ENCODE measurements at places on chromosomes 12 and 14.

DNA sequence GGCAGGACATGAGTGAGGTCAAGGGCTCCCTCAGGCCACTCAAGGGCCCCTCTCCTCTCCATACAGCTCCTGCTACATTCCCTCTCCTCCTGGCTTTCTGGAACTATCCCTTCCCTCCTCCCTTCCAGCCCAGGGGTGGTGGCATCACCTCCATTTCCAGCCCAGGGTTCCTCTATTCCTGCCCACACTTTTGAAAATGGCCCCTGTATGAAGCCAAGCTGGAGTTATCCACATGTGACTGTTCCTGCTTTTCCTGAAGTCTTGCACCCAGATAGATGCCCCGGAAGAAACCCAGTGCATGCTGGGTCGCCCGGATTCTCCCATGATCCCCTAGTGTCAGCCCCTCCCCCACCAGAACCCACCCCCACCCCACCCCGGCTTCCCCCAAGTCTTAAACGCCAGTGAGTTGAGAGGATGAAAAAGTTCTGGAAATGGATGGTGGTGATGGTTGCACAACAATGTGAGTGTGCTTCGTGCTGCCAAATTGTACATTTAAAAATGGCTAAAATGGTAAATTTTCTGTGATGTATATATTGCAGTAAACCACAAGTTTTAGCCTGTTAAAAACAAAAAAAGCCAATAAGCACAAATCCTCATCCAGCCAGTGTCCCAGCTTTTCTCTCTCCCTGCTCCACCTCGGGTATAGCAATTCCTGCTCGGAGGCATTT is 136.9 kb downstream of the SCARB1 start:
- no peak for DNase-seq

GRCh38 chr12:104345234-104346066 is 41.9 kb downstream of the EID3 start:
- no peak for DNase-seq

- DNase-seq = no peak
These were observed 33.4 kb upstream of the SYNDIG1L start for GRCh38 chr14:74459289-74459946.

- no peak for DNase-seq
These were observed 2.9 kb downstream of the SMARCD1 start for GRCh38 chr12:50087995-50088394.

- DNase-seq = no peak
These were observed 90.2 kb upstream of the HECTD1 start for GRCh38 chr14:31297701-31298344.

DNA sequence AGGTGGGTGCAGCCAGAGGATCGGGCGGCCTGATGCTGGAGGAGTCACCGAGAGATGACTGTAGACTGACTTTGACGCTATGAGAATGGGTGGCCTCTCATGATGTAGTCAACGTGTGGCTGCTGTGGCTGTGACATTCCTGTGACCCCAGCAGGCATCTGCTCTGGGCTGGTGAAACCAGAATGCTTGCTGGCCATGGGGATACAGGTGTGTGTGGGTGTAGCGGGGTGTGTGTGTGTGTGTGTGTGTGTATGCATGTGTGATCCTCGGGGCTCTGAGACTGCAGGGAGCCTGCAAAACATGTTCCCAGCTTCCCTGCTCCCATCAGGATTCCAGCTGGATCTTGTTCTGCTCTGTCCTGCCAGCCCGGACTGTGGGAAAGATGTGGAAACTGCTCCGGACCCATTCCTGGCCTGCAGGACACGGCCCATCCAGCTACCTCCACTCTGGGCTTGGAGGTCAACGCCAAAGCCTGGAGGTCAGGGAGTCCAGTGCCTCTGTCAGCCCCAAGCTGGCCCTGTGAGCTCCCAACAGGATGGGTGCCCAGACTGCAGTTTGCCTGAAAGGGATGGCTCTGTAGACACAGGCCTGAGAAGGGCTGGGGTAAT is 18.8 kb upstream of the HHIPL1 start:
- no peak for DNase-seq

DNA sequence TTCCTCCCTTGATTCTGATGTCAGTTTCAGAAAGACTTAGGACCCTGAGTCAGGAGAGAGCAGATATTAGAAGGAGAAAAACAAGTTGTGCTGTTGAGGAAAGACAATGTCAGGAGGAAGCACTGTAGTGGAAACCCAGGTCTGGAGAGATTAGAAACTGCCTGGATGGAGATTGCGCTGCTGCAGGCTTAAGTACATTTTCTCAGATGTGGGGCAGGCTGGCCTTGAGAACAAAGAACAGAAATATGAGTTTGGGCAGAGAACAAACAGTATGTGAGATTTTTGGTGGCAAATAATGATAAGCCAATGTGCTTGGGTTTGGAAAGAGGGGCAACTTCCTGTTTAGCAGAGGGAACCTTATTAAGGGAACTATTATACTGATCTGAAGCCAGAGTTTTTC is 74.3 kb upstream of the PRMT8 start:
- DNase-seq = no peak
